Gastrocnemius medialis (tissue), 4 donors: ENCODE measurements at places on chromosomes 2 and 18. TPM values are rescaled to one million over a fixed set of nuclear protein-coding genes. Genes with fewer than 3 reads are reported as not detected.

Gene CRYBA2
- not detected for total RNA-seq

Gene TFPI
- 44.5 TPM for total RNA-seq

Gene SERPINE2
- total RNA-seq = 2.8 TPM

Gene LRRC30
- total RNA-seq = 2.1 TPM

Gene ABCG5
- not detected for total RNA-seq

Gene PPP1R7
- total RNA-seq = 68.7 TPM

Gene REEP1
- total RNA-seq = 4.2 TPM

Gene ATOH8
- total RNA-seq = 122 TPM

DNA sequence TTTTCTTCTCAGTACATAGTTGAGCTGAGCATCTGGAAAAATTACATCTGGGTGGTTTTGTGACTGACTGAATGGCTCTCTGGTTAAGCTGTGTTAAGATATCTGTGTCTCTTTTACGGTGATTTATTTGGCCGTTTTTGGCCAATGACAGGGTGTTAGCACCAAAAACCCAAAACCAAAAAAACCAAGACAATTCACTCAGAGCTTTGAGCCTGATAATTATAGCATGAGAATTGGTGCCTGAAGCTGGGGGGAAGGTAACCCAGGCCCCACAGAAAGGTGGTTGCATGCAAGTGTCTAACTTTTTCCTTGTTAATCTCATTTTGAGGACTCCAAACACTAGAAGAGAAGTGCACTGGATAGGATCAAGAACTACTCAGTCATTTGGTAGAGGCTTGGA is 4.5 kb downstream of the CD28 start:
- DNase-seq = no peak

GRCh38 chr2:35339211-35339610 is 1016.4 kb upstream of the CRIM1 start:
- DNase-seq = no peak

DNA sequence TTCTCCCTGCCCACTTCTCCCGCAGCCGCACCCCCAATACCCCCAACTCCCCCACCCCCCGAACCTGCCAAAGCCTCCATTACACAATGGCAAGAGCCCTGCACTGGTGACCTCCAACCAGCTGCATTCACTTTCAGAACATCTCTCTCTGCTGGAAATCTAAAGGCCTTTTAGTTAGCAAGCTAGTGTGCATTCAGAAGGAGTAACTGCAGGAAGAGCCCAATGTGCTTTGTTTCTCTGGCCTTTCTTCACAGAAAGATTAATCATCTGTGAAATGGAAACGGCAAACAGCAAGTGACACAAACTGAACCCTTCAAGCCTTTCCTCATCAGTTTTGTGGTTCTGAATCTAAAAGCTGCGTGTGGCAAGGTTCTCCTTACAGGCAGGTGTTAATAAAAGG is 124.2 kb downstream of the OLA1 start:
- no peak for DNase-seq

- DNase-seq = no peak
Measured at GRCh38 chr2:241902357-241902991, 32.9 kb downstream of the RTP5 start.

GRCh38 chr18:8870528-8870927 is 165.2 kb downstream of the MTCL1 start:
- DNase-seq = no peak

DNA sequence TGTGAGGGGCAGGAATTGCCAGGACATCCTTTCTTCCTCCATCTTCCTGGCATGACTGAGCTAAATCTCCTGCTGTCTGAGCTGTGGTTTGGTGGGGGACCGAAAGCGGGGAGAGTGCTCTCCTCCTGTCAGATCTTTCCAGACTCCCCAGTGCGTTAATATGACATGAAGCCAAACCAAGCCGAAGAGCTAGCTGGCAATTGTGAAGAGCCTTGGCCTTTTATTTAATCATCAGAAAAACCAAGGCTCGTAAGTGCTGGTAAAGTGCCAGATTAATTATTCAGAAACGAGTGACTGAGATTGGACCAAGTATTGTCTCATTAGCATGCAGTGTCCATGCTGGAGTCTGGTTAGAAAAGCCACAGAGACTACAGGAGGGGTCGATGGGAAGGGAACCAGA is 14.5 kb upstream of the LRPPRC start:
- no peak for DNase-seq

GRCh38 chr2:55030766-55031165 is 19.5 kb downstream of the RTN4 start:
- no peak for DNase-seq

GRCh38 chr18:68299906-68300305 is 415.0 kb downstream of the TMX3 start:
- no peak for DNase-seq

GRCh38 chr18:55641486-55641885 is 53.5 kb upstream of the TCF4 start:
- DNase-seq = no peak

- no peak for DNase-seq
Measured at GRCh38 chr2:27258051-27258450, 4.8 kb downstream of the SLC30A3 start.

GRCh38 chr2:232539298-232540231 is at the start of gene CHRNG:
CHRNG (plus strand) TSS chr2:232539692; CDS start chr2:232539748, 56 bp downstream.
- DNase-seq = peak; percentile 52

DNA sequence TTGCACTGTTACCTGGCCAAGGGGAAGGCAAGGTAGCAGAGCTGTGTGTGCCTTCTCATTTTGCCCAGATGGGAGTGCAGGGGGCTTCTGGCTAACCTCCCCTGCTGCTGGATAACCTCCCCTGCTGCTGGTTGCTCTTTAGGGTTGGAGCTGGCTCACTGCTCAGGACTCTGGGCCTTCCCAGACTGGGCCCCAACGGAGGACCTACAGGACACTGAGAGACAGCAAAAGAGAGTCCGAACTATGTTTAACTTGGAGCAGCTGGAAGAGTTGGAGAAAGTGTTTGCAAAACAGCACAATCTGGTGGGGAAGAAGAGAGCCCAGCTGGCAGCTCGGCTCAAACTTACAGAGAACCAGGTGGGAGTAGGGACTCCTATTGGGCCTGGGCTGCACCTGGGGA is 5.8 kb upstream of the SMYD5 start:
- DNase-seq = no peak

DNA sequence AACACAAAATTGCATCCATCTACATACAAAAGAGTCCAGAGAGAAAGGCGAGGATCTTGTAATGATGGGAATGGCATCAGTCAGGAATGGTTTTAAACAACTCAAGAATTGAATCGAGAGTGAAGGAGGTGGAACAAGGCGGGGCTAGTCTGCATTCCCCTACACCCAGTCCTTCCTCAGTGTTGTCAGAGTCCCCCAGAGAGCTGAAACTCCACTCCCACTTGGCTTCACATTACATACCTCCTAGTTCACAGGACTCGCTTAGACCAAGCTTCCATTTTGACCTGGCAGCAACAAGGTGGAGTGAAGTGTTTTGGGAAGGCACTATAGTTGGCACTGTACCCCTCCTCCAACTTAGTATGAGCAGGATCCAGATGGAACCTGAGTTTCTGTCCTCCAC is 1273.5 kb upstream of the CRIM1 start:
- no peak for DNase-seq

- DNase-seq = no peak
Measured at GRCh38 chr18:79982736-79983135, 5.6 kb downstream of the TXNL4A start.

GRCh38 chr2:67871686-67872412 is 191.0 kb downstream of the C1D start:
- no peak for DNase-seq

- DNase-seq = no peak
Measured at GRCh38 chr2:239895116-239895515, 130.0 kb downstream of the NDUFA10 start.

DNA sequence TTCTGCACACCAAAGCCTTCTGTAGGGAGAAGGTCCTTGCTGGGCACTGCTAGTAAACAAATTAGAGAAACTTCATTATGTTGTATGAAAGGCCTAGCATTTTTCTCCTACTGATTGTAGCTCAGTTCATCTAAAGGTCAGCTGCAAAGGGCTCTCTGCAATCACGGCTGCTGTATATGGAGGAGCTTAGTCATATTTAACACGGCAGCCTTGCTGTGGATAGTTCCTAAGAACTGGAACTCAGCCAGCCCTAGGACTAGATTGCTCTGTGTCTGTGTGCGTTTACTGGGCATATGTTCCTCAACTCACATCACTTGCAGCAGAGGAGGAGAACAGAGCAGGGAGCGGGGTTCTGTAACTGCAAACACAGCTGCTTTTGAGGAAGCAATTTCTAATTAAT is 1103.9 kb upstream of the KLHL29 start:
- DNase-seq = no peak

GRCh38 chr2:222952204-222952603 is 91.4 kb downstream of the ACSL3 start:
- DNase-seq = no peak

DNA sequence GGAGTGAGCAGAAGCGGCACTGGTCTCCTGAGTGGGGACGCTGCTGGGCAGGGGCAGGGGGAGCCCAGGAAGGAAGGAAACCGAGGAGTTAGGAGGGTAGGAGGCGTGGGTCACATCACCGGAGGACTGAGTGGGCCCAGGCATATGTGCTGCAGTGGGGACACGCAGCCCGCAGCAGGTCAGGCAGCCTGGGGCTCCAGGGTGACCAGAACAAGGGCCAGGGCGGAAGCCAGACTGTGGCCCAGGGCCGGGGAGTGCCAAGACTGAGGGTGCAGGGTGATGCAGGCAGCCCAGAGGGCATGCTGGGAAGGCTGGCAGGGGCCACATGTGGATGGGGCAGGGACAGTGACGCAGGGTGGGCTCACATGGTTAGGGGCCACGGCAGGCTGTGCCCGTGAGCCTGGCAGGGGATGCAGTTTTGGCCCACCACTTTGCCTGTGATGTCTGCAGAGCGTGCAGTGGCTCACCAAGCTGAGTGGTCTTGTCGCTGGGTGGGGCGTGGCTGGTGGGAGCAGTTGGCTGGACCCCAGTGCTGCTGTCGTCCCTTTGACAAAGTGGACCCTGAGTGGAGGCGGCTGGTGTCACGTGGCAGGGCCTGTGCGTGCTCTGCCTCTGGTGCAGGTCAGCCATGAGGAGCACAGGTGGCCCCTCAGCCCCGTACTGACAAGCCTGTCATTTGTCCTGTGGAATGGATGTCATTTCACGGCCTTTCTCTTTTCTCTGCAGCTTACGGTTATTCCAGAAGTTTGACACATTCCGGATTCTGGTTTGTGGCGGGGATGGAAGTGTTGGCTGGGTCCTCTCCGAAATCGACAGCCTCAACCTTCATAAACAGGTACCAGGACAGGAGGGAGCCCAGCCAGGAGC is 87.1 kb downstream of the DGKD start:
- DNase-seq = peak; percentile 24

GRCh38 chr18:78904179-78904531 is 75.5 kb upstream of the SALL3 start:
- DNase-seq = no peak

DNA sequence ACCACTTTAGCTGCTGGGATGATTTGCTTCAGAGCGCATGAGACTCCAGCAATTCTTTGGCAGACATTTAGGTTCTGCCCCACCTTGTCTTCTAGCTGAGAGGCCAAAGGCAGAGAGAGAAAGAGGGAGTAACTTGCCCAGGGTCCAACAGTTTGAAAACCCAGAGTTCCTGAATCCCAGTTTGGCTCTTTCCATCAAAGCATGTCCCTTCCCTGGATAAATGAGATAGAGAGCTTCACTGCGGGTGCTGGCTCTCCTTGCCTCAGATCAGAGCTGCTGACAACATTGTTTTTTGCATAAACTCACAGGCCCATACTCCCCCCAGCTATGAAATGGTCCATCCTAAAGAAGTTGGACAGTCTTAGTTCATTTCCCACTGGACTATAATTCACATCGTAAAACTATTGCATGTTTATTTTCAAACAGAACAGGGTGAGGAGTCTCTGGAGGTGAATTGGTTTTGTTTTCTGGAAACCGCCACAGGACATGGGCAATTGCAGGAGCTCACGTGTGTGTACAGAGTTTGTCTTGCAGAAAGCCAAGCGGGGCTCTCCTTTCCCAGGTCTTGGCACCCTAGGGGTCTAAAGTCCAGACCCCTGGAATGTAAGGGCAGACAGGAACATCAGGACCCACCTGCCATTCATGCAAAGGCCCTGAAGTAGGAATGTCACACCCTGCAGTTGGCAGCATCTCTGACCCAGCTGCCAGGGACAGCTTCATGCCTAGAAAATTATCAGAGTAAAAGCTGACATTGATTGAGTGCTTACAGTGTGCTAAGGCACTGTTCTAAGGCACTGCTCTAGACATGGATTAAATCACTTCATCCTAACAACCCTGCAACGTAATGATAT is 25.0 kb upstream of the SLC14A2 start:
- DNase-seq = no peak

DNA sequence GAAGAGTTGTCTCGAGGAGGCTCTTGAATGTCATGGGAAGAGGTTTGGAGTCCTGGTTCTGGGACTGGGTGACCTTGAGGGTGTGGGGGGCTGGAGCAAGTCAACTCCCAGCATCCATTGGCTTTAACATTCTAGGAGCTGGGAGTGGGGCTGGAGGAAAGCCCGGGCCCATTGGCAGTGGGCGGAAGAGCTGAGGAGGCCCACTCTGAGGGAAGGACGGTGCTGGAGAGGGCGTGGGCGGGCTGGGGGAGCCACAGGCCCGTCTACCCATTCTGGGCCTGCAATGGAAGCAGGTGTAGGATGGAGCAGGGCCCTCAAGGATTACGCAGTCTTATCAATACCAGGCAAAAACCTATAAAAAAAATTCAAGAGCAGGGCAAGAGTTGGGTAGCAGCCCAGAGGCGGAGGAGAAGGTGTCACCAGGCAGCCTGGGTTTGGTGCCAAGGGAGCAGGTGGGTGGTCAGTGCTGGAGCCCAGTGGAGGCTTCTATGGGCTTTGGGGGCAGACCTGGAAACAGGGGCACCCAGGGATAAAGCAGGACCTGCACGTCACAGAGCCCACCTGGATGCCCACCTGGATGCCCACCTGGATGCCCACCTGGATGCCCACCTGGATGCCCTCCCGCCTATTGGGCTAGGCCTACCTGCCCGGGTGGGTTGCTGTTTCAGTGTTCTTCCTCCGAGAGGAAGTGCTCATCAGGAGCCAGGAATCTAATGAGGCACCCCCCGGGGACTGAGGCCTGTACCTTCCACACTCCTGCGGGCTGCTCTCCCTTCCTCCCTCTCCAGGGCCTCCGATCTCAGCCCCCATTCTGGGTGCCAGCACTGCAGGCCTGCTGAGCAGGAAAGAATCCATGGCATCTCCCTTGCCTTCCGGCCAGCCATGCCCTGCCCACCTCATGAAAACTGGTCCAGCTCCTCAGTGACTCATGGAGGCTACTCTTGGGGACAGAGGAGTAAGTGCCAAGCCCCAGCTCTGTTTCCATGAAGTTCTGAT is 71.3 kb downstream of the CTIF start:
- DNase-seq = no peak

DNA sequence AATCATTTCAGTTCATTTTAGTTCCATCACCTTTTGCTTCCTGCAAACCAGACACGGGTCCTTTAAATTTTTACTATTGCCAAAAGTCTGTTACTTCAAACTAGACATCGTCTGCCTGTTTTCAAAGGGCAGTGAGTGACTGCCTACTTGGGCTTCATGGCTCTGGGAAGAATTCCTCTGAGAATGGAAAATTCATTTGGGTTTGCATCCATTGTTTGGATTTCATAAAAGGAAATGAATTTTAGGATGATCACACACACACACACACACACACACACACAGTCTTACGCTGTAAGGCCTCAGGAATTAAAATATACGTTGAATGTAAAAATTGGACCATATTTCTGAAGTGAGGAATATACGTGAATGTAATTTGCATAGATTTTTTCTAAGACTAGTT is 1584.3 kb upstream of the ACVR2A start:
- no peak for DNase-seq

- DNase-seq = no peak
Measured at GRCh38 chr18:55219059-55219458, 259.8 kb upstream of the CCDC68 start.

- no peak for DNase-seq
Measured at GRCh38 chr2:237178396-237178795, 92.7 kb downstream of the COPS8 start.
